NCI-H226 (cell line): ENCODE measurements at places on chromosomes 7 and 10.

DNA sequence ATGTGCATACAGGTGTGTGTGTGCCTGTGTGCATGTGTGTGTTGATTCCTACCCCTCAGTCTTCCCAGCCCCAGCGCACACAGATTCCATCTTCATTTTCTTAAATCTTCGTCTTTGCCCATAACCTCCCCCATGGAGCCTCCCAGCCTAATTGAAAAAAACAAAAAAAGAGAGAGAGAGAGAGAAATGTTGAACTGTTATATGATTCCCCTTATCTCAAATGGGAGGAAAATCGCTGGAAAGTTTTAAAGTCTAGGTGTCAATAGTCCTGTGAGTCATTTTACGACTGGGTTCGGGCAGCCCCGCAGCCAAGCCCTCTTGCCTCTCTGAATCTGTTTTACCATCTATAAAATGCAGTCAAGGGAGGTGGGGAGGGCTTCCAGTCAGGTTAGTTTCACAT lies 60.9 kb downstream of the SPOCK2 start:
- DNase-seq: peak; percentile 86

- DNase-seq: peak; percentile 98
Observed at GRCh38 chr7:15780271-15780670, 93.8 kb upstream of the MEOX2 start.

GRCh38 chr10:68087685-68088401 lies 12.8 kb upstream of the HERC4 start:
- DNase-seq: no peak

GRCh38 chr7:98282703-98283102 lies 1.2 kb downstream of the BRI3 start:
- DNase-seq: no peak

GRCh38 chr7:27840313-27840712 lies 100.4 kb downstream of the TAX1BP1 start:
- no peak for DNase-seq

DNA sequence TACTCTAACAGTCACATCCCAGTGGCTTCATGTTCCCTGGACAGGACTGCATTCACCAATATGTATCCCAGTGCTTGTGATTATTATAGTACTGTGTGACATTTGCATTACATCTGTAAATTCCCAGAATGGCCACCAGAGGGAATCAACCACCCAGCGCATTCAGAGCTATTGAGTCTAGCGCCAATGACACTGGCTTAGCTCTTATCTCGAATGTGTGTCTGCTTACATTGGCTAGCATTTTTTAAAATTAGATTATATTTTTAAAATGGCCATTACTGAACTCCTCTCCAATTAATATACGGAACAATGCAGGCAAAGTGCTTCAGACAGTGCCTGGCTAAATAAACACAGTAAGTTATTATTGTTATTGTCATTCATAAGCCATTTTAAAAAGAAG lies 36.3 kb downstream of the TRIL start:
- peak; percentile 64 for DNase-seq

DNA sequence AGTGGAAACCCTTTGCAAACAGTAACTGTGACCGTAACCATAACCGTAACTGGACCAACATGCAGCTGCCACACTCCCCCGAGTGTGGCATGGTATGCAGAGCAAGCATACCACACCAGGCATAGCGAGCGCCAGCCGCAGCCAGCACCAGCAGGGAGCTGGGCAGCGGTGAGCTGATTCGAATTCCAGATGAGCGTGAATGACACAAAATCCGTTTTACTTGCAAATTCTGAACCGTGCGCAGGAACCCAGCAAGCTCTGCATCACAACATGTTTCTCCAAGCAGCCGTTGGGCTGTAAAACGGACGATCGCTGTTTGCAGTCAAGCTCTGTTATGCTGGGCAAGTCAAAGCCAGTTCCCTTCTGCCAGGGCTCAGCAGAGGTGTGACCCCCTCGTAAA lies 111.1 kb downstream of the OAT start:
- no peak for DNase-seq

GRCh38 chr7:150755473-150756099 lies 18.4 kb downstream of the GIMAP5 start:
- DNase-seq: no peak

DNA sequence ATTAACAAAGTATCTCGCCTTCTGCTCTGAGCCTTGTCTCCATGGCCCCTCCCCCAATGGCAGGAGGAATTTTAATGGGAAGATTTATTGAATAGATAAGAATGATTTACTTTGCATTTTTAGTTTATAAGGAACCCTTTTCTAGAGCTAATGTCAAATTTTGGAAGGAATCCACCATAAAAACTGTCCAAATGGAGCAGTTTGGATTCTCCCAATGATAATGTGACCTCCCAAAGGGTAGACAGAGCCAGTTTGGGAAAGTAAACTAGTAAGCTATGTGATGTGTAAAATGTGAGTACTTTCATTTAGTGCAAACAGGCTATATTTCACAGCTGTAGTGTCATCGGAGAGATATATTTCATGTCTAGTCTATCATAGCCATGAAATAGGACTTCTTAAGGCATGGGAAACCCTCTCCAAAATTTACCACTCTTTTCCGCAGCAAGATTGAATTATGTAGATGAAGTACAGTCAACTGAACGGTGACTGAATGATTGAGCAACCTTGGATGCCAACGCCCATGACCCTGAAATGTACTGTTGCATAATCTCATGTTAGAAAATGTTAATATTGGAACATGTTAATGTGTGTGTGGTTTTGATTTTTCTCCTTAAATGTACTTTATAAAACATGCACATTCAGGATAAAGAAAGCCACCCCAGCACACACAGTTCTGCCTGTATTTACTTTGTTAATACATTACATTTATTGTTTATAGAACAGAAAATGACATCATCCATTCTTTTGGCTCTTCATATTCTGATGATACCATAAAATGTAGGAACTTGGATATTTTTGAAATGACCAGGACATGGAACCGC lies 140.6 kb downstream of the NRP1 start:
- no peak for DNase-seq

DNA sequence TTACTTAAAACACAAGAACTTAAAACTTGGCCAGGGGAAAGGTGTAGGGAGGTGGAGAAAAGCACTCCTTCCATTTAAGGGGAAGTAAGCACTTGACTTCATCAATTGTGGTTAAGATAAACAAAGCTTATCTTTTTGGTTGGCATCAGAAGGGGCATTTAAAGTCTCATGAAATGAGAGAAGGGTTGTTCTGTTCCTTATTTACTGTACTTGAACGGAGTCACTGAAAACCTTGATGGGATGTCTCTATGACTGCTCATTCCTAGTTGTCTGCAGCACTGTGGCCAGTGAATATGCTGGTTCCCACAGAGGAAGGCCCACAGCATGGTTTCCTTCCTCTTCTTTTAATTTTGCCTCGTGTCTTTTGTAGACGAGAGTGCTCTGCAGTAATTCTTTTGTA lies 229.3 kb downstream of the AUTS2 start:
- no peak for DNase-seq

GRCh38 chr7:78172933-78173591 lies 374.5 kb downstream of the PHTF2 start:
- DNase-seq: no peak

GRCh38 chr10:62178568-62178967 lies 90.1 kb downstream of the RTKN2 start:
- peak; percentile 75 for DNase-seq

GRCh38 chr10:83881661-83882060 lies 257.6 kb upstream of the GHITM start:
- DNase-seq: no peak

- DNase-seq: peak; percentile 21
Observed at GRCh38 chr10:50367732-50368131, 116.4 kb upstream of the ASAH2 start.

DNA sequence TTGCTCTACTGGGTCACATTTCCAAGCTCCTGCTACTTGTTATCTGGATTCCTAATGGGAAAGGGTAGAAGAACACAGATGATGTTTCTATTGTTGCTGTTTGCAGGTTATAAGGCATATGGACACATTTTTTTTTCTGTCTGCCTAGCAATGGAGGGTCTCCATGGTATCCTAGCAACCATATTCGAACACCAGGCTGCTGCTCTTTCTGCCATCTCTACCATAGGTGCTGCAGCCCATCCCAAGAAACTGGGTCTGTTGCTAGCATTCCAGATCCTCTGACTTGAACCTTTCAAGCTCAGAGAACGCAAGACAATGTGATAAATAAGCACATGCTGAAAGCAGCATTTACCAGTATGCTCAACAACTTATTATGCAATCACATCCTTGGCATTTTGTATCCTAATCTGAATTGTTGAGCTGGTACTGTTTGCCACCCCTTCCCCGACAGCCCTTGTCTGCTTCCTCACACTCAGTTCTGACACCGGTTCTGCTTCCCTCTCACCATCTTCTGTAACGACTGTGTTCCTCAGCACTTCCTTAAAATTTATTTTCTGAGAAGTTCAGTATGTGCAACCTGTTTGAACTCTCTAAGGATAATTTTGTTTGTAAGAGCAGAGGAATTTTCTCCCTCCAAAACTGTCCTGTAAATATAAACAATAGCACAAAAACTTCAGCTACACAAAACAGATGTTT lies 6.2 kb downstream of the PRKG1 start:
- no peak for DNase-seq

- no peak for DNase-seq
Observed at GRCh38 chr10:115963848-115964247, 309.2 kb downstream of the GFRA1 start.

DNA sequence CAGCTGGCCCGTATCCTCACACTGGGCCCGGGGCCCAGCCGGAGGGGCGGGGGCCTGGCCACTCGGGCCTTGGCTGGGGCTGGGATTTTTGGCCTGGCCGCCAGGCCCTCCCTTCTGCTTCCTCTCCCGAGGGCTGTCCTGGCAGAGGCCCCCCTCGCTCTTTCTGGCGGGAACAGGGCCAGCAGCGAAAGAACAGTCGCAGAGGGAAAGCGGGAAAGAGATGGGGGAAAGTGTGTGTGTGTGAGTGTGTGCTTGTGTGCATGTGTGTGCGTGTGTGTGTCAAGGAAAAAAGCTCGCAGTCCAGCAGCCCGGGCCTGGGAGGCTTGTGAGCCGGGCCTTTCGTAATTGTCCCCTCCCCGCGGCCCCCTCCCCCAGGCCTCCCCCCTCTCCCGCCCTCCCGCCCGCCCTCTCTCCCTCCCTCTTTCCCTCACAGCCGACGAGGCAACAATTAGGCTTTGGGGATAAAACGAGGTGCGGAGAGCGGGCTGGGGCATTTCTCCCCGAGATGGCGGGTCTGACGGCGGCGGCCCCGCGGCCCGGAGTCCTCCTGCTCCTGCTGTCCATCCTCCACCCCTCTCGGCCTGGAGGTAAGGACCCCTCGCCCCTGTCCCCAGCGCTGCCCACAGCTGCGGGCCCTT lies at the start of gene ELN:
Gene ELN (plus strand): TSS at position 491 of the 638 bp plus-strand sequence. CDS start 15 bp downstream, at position 506.
- no peak for DNase-seq

- no peak for DNase-seq
Observed at GRCh38 chr10:29730969-29731368, 96.2 kb upstream of the SVIL start.

- DNase-seq: no peak
Observed at GRCh38 chr7:134813663-134814396, 34.4 kb downstream of the CALD1 start.

GRCh38 chr7:136234040-136234439 lies 256.9 kb upstream of the MTPN start:
- DNase-seq: no peak

DNA sequence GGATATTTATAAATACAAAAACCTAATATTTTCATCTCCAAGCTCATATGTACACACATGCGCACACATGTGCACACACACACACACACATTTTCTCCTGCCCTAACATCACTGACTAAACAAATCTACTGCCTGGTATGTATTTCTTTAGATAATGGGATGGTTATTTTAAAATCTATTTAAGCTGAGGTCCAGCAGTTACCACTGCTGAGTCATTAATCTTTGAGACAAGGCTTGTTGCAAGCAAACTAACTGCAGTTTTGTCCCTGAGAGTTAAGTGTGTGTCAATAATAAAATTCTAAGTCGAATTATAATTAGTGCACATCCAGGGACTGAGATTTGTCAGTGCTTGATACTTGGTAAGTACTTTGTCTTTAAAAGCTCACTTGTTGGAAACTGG lies 135.1 kb downstream of the VPS50 start:
- no peak for DNase-seq

GRCh38 chr10:129949891-129950291 lies 14.2 kb downstream of the EBF3 start:
- DNase-seq: no peak

DNA sequence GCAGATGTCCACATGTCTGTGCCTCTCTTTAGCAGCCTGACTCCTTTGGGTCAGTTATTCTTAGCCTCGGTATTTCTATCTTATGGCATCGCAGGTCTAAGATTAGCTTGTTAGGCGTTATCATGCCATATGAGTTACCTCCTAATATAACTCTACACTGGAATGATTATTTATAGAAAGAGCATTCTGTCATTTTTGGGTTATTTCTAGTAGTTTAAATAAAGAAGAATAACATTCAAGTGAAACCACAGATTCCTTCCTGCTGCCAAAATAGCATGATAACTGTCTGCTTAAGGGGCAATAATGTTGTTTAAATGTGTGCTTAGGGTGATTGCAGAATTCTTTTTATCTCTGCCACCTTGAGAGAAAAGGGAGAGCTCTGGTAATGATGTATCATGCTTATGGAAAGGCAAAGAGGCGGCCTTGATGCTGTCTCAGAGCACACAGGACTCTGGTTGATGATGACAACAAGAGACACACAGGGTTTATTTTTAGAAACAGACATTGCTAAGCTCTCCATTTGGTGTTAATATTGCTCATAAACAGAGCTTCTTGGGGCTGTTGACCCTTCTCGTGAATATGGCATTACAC lies 10.4 kb downstream of the HDAC9 start:
- DNase-seq: peak; percentile 40

- DNase-seq: peak; percentile 48
Observed at GRCh38 chr7:115004121-115004520, 82.2 kb downstream of the MDFIC start.

GRCh38 chr10:78529262-78529661 lies 495.6 kb downstream of the RPS24 start:
- no peak for DNase-seq

DNA sequence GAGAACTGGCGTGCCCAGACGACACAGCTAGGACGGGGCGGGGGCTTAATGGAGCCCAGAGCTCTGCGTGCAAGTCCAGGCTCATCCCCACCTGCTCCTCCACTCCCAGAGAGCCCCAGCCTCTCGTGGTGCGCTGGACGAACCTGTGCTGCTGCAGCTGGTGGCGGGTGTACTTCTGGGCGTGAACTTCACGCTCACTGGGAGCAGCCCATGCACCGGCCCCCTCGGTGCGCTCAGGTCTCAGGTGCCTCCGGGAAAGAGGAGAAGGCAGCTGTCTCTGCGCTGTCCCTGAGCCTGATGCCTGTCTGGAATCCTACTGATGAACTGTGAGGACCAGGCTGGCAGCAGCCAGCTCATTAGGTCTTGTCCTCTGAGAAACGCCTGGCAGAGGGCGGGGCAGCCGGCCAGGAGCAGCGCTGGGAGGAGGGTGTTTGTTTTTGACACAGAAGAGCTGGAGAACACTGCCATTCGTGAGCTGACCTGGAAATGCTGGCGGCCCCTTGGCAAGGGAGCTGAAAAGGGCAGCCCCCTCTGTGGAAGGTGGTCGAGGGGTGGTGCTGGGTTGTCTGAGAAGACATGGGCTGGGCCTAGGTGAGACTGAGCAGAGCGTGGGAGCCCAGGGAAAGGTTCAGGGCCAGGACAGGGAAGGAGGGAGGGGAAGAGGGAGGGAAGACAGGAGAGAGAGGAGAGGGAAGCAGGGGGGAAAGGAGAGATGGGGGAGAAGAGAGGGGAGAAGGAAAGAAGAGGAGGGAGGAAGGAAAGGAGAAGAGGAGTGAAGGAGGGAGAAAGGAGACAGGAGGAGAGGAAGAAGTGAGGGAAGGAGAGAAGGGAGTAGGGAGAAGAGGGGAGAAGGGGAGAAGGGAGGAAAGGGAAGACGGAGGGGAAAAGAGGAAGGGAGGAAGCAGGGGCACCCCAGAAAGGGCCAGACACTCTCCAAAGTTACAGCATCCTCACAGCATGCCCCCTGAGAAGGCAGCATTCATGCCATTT lies 53.5 kb upstream of the TNS3 start:
- DNase-seq: no peak
